ENCODE measurements at places on chromosomes 5 and 9.

DNA sequence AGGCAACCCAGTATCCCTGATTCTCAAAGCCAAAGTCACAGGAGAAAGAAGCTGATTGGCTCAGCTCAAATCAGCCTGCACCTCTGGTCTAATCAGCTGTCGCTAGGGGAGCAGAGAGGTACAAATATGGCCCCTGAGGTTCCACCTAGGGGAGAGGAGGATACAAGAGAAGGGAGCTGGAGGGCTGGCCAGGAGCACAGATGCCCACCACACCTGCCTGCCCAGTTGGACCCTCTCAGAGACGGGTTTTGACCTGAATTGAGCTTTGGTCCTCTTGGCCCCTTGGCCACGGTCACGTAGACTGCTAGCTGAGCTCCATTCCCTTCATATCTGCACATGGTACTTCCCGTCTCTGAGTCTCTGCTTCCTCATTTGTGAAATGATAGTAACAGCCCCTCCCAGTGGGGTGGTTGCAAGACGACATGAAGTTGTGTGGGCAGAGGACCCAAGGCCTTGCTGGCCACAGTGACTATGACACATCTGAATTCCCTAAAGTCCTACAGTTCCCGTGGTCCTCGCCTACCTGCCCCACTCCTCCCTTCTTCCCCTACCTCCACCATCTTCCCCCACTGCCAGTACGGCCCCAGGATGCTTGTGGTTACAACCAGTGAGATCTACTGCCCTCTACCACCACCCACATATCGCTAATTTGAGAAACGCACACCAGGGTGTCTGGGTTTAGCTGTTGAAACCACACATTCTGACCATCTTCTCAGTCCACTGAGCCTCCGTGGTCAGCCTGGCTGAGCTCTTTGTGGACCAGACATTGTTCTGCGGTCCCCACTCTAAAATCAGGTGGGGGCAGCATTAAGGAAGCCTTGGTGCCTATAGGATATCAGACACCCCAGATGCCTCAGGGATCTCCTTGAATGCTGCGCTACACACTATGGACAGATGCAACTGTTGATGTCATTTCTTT, 60.3 kb upstream of the NEK6 start:
- no peak for DNase-seq

GRCh38 chr5:114099161-114099560, 262.7 kb upstream of the KCNN2 start:
- no peak for DNase-seq

GRCh38 chr5:96344678-96345577, 88.1 kb downstream of the PCSK1 start:
- peak; percentile 76 for DNase-seq

DNA sequence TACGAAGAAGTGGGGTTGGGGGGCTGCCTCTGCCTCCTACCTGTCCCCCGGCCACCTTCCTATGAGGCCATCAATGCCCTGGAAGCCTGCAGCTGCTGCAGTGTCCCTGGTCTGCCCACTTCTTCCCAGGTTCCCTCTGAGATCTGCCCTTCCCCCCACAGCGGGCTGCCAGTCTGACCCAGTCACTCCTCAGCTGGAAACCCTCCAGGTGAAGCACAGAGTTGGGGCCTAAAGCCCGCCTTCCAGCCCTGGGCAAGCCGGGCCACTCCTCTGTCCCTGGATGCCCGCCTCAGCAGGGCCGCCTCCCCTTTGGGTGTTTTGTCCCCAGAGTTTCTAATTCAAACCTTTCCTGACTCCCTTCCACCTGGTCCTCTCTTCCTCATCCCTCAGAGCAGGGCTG, 137.0 kb downstream of the RXRA start:
- no peak for DNase-seq

DNA sequence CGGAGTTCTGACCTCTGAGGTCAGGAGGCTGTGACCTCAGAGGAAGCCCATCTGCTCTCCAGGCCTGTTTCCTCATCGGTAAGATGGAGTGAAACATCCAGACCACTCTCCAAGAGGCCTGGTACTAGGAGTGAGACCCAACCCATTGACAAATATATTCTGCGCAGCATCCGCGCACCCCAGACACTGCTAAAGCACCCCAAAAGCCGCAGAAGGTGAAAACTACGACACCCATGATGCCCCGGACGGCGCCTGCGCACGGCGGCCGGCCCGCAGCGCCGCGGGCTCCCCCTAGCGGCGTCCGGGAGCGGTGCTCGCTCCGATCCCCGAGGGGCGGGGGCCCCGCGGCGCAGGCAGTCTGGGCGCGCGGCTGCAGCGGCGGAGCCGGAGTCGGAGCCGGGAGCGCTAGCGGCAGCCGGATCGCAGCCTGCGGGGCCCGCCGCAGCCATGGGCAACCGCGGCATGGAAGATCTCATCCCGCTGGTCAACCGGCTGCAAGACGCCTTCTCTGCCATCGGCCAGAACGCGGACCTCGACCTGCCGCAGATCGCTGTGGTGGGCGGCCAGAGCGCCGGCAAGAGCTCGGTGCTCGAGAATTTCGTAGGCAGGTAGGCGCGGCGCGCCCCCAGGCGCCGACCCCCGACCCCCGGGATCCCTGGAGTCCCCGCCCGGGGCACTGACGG, at the start of gene DNM1:
Gene DNM1 (plus strand): TSS at position 356 of the 683 bp plus-strand sequence. CDS start 92 bp downstream, at position 448.
- DNase-seq, result peak; percentile 60

- DNase-seq, result peak; percentile 81
These were observed 185.6 kb downstream of the SNX18 start for GRCh38 chr5:54703133-54703532.

GRCh38 chr5:135127439-135128240, 93.6 kb upstream of the PITX1 start:
- DNase-seq, result peak; percentile 76

DNA sequence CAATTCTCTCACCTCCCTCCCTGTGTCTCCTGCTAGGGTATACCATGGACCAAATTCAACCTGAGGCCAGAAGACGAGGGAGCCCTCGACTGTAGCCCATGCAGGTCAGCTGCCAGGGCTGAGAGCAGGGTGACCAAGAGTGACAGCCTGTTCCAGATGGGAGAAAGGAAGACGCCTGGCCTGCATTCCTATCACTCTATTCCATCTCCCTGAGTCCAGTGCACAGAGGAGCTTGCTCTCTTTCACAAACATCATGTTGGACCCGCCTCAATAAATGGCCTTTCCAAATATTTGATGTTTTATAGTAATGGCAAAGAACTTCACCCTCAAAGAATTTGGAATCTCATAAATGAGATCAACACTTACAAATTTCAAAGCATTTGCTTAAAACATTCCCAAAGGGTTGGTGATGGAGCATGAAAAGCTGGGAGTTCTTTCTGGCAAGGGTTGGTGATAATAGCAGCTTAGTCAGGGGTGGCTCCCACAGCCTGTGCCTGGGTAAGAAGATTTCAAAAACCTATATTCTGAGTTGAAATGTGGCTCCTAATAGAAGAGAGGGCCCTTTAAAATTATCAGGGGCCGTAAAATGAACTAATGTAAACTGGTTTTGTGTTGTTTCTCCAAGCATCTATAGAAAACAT, 393.1 kb downstream of the EFNA5 start:
- no peak for DNase-seq

DNA sequence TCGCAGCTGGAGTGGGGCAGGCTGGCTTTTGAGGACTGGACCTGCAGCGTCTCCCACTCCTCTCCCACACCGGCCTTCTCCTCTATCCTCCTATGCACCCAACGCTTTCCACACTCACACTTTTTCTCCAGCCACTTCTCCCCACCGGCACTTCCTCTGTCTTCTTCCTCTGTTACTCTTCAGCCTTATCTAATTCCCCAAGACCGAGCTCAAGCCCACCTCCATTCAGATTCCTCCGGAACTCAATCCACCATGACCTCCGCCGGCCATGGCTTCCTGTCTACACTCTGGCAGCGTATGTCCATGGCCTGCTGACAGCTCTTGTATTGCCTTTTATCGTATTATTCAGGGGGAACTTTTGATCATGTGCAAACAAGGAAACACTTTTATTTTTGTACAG, 545 bp upstream of the OR2V1 start:
- DNase-seq, result no peak

DNA sequence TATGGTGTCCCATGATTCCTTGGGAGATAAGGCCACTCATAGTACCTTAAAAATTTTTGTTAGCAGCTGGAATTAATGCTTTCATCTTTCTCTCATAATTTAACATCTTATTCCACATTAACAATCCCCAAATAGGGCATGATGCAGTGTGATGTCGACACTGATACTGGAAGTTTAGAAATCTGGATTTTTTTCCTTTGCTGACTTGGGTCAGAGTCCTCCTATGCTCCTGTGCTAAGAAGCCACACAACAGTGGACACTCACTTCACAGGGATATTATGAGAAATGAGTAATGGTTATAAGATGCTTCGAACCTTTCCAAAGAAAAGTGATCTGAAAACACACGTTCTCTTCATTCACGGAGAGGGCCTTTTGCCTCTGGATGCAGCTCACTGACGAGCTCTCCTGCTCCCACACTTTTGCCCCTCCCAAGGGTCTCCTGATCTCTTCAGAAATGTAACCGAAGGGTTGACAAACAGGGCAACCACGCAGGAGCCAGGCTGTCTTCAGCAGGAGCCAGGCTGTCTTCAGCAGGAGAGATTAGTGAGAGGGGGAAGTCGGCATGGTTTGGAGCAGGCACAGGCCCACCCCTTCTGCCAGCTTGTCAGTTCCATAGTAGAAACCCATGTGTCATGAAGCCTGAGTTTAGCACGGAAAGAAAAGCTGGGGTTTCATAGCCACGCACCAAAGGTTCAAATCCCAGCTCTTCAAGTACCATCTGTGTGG, 247.8 kb downstream of the AOPEP start:
- no peak for DNase-seq

GRCh38 chr5:9657819-9658218, 27.7 kb upstream of the TAS2R1 start:
- no peak for DNase-seq

DNA sequence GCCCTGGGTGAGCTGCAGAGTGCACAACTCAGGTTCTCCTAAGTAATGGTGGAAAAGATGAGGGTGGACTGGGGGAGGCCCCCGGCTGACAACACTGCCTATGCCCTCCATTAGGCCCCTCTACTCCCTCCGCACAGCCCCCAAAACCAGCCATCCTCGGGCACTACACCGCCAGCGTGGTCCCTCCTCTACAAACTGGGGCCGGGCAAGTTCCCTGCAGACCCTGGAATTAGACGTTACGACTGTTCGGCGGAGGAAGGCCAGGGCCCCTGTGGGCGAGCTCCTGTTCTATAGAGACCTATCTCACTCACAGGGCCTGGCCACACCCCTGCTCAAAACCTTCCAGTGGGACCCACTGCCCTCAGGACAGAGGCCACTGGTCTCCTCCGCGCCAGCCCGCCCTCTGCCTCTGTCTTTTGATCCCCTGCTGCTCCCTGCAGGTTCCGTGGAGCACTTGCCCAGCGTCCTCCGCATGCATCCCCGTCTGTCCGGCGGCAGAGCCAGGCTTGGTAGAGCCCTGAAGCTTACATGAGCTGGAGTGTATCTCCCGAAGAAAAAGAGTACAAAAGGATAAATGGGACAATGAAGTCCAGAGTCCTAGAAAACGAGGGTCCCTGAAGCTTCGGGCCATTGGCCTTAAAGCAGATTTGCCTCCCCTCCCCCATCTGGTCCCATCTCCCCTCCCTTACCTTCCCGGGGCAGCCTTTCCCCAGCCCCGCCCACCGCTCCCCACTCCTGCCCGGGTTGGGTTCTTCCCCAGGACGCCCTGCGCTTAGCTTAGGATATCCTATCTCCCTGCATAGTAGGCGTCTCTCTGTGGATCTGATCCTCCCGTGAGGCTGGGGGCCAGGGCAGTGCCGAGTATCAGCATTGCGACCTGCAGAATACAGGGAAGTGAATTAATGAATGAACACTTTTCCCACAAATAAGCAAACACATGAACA, 71.3 kb downstream of the HRH2 start:
- no peak for DNase-seq

DNA sequence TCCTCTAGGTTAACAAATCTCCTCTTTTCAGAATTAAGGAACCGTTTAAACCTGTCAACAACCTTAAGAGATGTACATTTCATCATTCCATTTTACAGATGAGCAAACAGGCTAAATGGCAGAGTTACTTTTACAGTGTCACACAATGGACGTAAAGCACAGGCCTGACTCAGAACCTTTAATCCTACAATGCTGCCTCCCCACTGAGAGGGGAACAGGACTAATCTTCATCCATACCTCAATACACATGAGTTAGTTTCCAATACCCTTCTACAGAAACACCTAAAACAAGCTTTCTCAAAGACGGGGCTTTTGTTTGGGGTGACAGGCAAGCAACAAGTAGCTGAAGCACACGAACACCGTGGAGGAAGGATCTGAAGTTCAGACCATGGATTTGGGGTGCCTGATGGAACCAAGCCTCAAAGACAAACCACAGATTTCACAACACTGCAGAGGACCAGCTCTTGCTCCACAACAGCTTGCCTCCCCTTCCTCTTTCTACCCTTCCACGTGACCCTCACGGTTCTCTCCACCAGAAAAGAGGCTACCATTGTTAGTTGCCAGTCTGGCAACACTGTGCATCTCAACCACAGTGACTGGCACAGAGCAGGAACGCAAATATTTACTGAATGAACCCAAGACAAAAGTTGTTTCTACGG, 1.8 kb downstream of the RNF130 start:
- peak; percentile 24 for DNase-seq

DNA sequence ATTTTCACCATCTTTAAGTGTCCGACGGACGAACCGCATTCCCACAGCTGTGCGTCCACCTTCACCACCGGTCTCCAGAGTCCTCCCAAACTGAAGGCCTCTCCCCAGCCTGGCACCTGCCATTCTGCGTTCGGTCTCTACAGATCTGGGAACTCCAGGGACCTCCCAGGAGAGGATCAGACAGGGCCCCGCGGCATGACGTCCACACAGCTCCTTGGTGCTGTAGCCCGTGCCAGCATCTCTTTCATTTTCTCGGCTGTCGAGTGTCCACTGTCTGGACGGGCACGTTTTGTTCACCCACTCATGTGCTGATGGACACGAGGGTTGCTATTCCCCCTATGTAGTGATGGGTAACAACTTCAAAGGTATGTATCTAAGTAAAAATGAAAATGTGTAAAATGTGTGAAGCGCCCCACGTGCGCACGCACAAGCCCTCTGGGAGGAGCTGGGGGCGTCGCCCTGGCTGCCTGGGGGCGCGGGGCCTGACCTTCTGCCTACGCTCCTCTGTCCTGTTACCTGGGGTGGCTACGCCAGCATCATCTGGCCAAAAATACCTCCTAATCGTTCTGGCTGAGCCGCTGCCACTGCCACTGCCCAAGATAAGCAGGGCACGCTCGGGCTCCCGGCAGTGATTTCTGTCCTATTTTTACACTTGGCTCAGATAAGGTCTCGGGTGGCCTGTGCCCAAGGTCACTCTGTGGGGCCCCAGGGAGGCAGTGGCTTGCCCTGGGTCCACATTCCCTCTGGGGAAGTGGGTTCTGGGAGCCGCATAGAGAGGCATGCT, 10.8 kb upstream of the SLC12A7 start:
- no peak for DNase-seq

Measured in fibroblast of skin of right quadriceps (primary cell).